ENCODE measurements at places on chromosomes 11 and 22.

DNA sequence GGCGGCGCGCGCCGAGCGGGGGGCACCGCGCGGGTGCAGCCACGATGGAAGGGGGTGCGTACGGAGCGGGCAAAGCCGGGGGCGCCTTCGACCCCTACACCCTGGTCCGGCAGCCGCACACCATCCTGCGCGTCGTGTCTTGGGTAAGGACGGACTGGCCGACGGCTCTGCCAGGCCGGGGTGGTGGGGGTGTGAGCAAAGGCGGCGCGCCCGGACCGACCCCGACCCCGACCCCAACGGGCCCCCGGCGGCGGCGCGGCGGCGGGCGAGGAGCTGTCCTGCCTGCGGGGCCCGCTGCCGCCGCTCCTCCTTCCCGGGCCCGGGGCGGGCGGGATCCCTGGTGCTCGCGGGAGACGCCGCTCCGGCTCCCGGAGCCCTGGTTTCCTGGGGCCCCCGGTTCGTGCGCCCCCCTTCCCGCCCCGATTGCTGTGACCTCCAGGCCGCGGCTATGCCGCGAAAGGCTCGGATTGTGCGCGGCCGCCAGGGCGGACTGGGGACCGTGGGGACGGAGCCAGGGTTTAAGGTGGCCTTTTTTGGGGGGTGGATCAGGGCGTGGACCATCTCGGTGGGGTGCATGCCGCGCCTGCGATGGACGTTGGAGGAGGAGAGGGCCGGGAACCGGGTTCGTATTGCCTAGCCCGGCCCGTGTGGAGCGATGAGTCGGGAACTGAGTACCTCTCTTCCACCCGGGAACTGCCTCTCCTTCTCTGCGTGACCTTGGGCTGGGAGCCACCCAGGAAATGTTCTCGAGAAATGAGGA is at the start of gene SYNGR1:
TSS of gene SYNGR1 (plus strand) at position 25 of the 760 bp plus-strand sequence. CDS start at position 45, 20 bp downstream.
- no peak for DNase-seq

GRCh38 chr11:13343067-13343466 is 65.5 kb downstream of the BMAL1 start:
- DNase-seq, result no peak

- no peak for DNase-seq
These were observed 699.1 kb upstream of the ARHGAP42 start for GRCh38 chr11:99987821-99988470.

GRCh38 chr22:43186272-43187170 is at the start of gene TTLL12:
TTLL12 (minus strand) TSS chr22:43187134; CDS start chr22:43187069, 65 bp downstream.
- peak; percentile 58 for DNase-seq

DNA sequence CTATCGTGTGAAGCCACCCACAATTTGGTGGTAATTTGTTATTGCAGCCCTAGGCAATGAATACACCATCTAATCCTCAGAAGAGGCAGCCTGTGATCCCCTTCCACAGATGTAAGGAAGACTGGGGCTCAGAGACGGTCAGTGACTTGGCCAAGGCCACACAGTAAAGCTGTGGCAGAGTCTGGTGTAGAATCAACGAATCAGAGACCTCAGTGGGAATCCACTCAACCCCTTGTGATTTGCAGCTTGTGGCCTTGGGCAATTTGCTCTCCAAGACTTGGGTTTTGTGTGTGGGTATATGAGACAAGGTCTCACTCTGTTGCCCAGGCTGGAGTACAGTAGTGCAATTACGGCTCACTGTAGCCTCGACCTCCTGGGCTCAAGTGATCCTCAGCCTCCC is 1.9 kb downstream of the LGALS2 start:
- DNase-seq, result no peak

- no peak for DNase-seq
These were observed 24.1 kb upstream of the TSKU start for GRCh38 chr11:76759092-76759491.

- no peak for DNase-seq
These were observed 181.5 kb upstream of the ZBED5 start for GRCh38 chr11:11039208-11039965.

- no peak for DNase-seq
These were observed 805 bp downstream of the GANAB start for GRCh38 chr11:62645671-62645945.

DNA sequence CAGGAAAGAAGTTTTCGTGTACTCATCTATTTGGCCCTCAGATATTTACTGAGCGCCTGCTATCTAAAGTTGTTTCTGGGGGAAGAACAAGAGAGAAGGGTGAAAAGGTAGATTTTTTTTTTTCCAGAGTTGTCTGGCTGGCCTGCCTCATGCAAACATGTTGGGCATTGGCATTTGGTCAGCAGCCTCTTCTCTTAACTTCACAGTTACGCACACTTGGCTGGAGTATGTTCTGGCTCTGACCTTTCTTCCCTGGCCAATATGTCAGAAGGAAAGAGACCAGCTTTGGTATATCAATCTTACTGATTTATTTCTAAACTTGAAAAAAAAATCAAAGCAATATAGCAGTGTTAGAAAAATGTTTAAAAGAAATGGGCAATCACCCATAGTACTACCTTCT is 54.2 kb upstream of the GRAMD1B start:
- DNase-seq, result no peak

GRCh38 chr11:95790933-95791708 is 823 bp downstream of the CEP57 start:
- DNase-seq, result peak; percentile 46

DNA sequence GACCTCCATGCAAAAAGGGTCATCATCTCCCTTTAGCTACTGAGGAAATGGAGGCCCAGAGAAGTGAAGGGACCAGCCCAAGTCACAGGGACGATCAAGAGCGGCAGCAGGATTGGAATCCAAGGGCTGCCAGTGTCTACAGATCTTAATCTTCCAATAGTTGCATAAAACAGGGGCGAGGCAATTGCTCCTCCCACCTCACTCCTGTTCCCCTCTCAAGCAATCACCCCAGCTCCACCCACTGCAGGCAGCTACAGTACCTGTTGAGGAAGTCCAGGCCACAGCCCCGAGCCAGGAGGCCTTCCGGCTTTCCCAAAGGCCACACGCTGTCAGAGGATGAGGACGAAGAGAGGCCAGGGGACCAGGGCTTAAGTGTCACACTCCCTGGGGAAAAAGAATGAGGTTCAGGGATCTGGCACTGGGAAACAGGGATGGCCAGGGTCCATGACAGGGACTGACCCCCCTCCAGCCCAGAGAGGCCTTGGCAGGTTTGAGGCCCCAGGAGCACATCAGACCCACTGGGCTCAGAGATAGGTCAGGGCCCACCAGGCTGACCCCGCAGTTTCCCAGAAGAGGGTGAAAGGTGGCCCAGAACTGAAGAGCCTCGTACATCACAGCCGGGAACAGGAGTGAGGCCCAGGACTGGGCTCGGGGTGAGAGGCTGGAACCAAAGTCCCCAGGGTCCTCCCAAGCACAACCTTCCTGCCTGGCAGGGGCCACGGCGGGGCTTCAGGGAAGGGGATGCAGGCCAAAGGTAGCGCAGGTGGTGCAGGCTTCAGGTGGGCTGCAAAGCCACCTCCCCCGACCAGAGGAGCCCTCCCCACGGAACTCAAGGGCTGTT is 16.4 kb upstream of the MFNG start:
- DNase-seq, result no peak

- no peak for DNase-seq
These were observed 504 bp upstream of the ZNF215 start for GRCh38 chr11:6925636-6926207.

DNA sequence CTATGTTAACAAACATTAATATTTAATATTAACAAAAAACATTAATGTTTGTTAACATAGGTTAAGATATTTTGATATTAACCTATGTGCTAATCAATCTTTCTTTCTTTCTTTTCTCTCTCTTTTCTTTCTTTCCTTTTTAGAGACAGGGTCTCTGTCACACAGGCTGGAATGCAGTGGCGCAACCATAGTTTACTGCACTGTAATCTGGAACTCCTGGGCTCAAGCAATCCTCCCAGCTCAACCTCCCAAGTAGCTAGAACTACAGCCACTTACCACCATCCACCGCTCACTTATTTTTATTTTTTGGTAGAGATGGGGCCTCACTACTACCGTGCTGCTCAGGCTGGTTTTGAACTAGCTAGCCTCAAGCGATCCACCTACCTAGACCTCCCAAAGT is 13.2 kb downstream of the SIK3 start:
- no peak for DNase-seq

DNA sequence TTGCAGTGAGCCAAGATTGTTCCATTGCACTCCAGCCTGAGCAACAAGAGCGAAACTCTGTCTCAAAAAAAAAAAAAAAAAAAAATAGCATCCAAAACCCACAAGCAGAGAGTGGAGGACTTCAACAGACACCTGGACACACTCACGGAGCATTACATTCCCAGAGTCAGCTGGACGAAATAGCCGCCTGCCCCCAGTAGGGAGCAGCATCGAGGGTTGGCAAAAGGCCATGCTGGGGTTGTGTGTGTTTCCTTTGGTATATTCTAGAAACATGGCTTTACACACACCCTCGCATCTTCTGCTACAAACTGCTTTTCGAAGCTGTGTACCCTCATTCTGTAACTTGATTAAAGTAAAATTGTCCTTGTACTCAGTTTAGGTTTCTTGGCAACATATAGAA is 5.3 kb downstream of the ADA2 start:
- DNase-seq, result peak; percentile 35

GRCh38 chr11:116413301-116414242 is 359.2 kb downstream of the BUD13 start:
- no peak for DNase-seq

GRCh38 chr22:32661737-32662586 is 139.5 kb upstream of the TIMP3 start:
- DNase-seq, result no peak

- no peak for DNase-seq
These were observed 28.7 kb downstream of the KCNC1 start for GRCh38 chr11:17763244-17763643.

DNA sequence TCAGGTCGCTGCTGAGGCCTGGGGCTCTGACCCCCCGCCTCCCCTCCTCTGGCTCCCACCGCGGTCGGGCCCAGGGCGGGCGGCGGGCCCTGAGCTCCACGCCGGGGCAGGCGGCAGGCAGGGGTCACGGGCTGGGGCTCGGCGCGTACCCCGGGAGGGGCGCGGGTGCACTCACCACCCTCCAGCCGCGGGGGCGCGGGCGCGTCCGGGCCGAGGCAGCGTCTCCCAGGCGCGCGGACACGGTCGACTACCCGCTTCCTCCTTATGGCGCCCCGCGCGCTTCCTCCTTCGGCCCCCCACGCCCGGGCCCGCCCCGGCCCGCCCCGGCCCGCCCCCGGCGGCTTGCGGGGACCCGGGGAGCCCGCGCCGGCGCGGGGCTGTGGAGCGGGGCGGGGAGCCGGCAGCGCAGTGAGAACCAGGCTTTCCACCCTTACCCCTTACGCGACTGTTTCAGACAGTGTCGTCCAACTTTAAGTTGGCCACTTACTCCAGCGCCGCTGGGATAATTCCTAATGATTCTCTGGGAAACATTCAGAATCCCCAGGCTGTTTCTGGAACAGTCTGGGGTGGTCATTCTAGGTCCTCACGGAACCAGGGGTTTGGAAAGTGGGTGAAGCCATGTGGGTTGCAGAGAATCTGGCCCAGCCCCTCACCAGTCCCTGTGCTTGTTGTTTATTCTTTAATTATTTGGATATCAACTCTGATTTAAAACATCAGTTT is at the start of gene BID:
TSS of gene BID (minus strand) at position 264 of the 720 bp plus-strand sequence. CDS start 24,353 bp downstream, outside the sequence.
- peak; percentile 21 for DNase-seq

DNA sequence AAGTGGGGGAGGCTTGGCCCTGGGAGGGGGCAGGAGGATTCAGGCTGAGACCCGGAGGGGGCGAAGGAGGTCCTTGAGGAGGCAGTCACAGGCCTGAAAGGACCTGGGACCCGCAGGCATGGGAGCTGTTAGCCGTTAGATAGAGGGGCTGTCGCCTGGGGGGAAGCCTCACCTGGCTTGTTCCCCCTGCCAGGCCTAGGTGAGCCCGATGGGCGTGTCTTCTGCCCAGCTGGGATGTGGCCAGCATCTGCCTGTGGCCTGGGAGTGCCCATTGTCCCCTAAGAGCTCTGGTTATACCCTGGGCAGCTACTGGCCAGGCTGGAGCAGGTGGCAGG is 1.8 kb upstream of the DUSP8 start:
- no peak for DNase-seq

DNA sequence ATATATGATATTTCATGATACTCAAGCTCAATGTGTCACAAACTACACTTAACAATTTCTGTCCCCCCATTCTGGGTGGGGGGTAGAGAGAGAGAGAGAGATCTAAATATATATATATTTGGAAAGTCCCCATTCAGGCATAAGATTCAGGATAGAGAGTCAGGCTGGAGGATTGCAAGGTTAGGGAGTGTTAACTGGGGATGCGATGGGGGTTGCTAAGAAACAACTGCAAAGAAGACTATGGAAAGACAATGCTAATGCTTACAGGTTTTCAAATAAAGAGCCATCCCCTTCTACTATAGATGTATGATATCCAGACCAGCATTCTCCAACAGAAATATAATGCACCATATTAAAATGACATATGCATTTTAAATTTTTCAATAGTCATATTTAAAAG is 79.2 kb upstream of the OR5AK2 start:
- no peak for DNase-seq

- DNase-seq, result no peak
These were observed 1172.1 kb upstream of the RAG2 start for GRCh38 chr11:37770145-37770544.

GRCh38 chr11:113189909-113190667 is 124.3 kb upstream of the TTC12 start:
- no peak for DNase-seq

GRCh38 chr11:21807350-21807749 is 385.5 kb upstream of the ANO5 start:
- no peak for DNase-seq

DNA sequence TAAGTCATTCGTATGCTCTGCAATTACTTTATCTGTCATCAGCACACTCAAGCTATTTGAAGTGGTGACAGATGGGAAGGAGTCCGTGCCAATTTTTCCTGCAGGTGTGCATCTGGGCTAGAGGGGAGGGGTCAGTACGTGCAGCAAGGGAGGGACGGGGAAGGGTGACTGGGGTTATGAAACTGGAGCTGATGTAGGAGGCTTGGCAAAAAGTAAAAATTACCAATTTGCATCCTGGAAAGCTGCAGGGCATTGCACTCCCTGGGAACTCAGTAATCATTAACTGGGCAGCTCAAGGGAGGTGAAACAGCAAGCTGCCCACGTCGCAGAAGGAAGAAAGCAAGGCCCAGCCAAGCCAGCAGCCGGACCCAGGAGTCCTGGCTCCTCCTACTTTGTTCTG is 87.1 kb upstream of the TMEM45B start:
- no peak for DNase-seq

GRCh38 chr11:14554959-14555358 is 34.8 kb upstream of the PSMA1 start:
- no peak for DNase-seq

GRCh38 chr22:45318558-45319323 is 9.0 kb downstream of the FAM118A start:
- DNase-seq, result no peak

- no peak for DNase-seq
These were observed 57.0 kb downstream of the SOX6 start for GRCh38 chr11:16299390-16299789.

- no peak for DNase-seq
These were observed 70.6 kb upstream of the TTLL12 start for GRCh38 chr22:43257549-43257948.

- DNase-seq, result no peak
These were observed 1116.4 kb downstream of the JRKL start for GRCh38 chr11:97506076-97506759.

GRCh38 chr11:87326594-87326993 is 288.9 kb downstream of the TMEM135 start:
- no peak for DNase-seq

- DNase-seq, result peak; percentile 72
These were observed at the start of gene PNPLA3 for GRCh38 chr22:43923631-43924464. PNPLA3 (plus strand) TSS chr22:43923805; CDS start chr22:43923912, 107 bp downstream.
